ENCODE measurements at places on chromosomes 5 and 9.

DNA sequence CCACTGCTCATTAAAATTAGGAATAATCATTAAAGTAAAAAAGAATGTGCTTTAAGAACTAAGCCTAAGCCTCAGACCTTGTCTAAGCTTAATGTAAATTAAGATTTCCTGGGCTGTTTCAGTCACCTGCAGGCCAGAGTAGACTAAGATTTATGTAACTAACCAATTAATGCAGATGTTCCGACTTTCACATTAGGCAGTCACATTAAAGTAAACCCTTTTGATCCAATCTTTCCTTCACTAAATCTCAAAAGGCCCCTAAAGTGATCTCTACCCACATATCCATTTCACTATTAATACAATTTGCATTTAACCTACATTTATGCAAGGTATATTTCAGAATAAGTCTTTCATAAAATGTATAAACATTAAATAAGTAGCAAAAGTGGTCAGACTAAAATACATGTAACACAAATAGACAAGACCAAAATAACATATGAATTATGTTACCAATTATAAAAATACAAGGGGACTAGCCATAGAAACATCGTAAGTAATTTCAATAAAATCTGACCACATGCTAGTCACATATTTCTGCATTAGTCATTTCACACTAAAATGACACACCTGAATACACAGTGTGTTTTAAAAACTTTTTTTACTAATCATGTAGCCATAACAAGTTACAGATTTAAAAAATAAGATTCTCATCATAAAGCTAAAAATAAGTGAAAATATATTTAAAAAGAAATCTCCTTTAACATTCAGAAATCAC, 7.7 kb downstream of the NR3C1 start:
- DNase-seq: no peak

- no peak for DNase-seq
Measured at GRCh38 chr9:137319739-137320551, 17.9 kb upstream of the NRARP start.

GRCh38 chr9:107637421-107638420, 148.2 kb upstream of the KLF4 start:
- DNase-seq: no peak

DNA sequence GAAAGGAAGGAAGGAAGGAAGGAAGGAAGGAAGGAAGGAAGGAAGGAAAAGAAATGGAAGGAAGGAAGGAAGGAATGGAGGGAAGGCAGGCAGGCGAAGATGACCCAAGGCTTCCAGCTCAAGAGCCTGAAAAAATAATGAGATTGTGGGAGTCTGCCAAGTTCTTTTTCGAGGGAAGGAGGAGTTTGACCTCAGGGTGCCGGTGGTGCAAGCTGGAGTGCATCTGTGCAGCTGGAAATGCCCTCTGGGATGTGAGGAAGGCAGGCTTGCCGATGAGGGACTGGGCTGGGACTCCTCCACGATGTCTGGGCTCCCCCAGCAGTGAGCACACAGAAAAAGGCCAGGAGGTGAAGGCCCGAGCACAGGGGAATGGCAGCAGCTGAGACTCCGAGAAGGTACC, 154.9 kb upstream of the DAPK1 start:
- DNase-seq: no peak

DNA sequence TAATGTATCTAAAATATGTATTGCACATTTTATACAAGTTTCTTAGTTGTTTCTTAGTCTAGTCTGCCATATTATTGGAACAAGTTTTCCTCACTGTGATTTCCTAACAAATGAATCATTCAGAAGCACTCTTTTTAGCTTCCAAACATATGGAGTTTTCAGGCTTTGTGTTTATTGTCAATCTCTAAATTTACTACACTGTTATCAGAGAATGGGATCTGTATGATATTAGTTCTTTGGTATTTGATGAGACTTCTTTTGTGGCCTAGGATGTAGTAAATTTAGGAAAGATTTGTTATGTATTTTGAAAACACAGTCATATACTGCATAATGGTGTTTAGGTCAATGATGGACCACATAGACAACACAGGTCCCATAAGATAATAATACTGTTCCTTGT, 25.7 kb downstream of the SREK1IP1 start:
- no peak for DNase-seq

DNA sequence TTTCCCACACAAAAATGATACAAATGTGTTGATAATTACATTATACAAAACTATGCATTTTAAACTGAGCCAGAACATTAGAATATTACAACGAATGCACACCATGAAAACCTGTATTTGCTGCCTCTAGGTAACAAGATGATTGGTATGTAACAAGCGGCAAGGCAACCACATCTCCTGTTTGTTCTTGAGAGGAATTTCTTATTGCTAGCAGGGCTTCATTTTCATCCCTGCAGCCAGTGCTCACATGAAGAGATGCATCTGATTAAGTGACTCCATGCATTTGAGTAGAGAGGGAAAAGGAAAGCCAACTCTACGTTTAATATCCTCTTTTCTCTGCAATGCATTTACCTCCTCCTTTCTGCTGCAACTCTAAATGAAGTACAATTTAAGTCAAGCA, 36.6 kb downstream of the FRMD3 start:
- no peak for DNase-seq

DNA sequence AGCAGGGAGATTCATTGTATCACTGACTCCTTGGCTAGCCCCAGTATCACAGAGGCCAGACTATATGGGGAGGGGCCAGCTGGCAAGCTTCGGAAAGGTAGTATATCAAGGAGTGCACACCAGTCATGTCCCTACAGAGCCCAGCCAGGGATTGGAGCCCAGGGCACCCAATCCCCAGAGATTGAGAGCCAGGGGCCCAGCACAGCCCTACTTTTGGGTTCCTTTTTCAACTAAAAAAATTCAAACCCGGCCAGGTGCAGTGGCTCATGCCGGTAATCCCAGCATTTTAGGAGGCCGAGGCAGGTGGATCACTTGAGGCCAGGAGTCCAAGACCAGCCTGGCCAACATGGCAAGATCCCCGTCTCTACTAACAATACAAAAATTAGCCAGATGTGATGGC, 5.4 kb upstream of the MYORG start:
- DNase-seq: no peak

DNA sequence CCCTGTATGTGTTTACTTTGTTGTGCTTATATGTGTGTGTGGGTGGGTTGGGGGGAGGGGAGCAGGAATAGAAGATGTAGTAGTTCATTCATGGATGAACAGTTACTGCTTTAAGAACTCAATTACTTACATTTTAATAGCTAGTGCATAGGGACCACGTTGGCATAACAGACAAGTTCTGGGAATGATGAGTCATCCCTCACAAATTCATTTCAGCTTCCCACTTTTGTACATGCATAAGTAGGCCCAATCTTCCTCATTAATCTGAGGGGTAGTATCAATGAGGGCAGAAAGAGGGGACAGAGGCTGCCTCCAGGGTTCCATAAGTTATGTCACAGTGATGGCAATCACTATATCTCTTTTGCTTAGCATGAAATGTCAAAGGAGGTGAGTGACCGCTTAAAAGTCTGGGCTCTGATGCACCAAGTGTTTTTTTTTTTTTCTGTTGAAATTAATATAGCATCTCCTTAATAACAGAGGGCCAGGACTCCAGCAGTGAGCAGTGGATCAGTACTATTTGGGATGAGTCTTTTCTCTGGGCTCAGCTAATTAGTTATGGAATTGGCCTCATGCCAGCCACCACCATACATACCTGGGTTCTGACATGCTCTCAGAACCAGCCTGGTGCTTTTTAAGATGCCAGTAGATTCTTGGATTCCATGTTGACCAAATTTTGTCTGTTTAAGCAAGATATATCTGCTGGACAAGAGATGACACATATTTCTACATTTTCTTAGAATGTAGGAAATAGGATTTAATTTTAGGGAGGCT, 37.1 kb downstream of the PRDM6 start:
- no peak for DNase-seq

DNA sequence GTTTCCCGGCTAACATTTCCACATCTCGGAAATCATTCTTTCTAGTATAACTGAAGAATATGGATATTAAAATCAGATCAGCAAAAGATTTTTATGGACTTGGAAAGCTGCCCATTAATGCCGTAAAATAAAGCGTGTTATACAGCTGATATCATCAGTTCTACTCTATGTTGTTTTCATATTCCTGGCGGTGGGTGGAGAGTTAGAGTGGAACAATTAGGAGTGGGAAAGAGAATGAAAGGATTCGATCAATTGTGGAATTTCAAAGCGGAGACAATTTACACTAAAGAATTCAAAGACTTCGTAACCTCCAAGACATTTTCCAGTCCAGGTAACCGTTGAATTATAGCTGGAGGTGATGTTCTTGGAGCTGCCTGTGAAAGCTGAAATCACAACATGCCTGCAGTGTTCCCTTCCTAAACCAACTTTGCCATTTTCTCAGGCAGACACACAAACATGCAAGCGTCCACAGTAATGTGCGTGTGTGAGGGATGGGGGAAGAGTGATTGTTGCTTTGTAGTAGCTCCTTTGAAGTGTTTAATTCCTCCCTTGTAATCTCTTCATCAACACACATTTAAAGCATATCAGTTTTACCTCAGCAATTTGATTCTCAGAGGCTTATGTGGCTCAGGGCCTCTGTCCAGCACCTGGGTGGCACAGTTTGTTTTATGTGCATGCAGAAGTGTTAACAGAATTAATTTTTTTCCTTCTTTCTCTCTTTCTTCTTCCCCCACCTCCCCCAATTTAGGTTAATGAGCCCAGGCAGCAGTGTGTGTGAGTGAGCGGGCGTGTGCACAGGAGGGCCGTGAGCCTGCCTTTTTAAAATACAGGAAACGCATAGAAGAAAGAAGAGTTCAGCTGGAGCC, 544.1 kb downstream of the RAB3C start:
- no peak for DNase-seq

Data from activated CD4-positive, CD25-positive, alpha-beta regulatory T cell (primary cell).